ENCODE measurements at places on chromosomes 13 and 19. TPM values are rescaled to one million over a fixed set of nuclear protein-coding genes. Genes with fewer than 3 reads are reported as not detected.

- no peaks in the 10 kb centered on the region for H3K27me3 ChIP-seq
- H3K27ac ChIP-seq = no peak overlapping the region
- peaks cover 10% of the 10 kb centered on the region for H3K4me1 ChIP-seq
These were observed 519 bp downstream of the ZNF551 start for GRCh38 chr19:57682226-57682766.

GRCh38 chr19:33304371-33304759 lies 2.0 kb upstream of the CEBPA start:
- peaks cover 31% of the 10 kb centered on the region for H3K27me3 ChIP-seq
- H3K27ac ChIP-seq = no peak overlapping the region
- no peaks in the 10 kb centered on the region for H3K36me3 ChIP-seq
- H3K4me3 ChIP-seq = no peak overlapping the region
- no peak for DNase-seq

GRCh38 chr13:79724348-79725103 lies 243.6 kb downstream of the NDFIP2 start:
- H3K4me1 ChIP-seq = no peaks in the 10 kb centered on the region
- H3K27ac ChIP-seq = no peak overlapping the region
- DNase-seq = no peak

DNA sequence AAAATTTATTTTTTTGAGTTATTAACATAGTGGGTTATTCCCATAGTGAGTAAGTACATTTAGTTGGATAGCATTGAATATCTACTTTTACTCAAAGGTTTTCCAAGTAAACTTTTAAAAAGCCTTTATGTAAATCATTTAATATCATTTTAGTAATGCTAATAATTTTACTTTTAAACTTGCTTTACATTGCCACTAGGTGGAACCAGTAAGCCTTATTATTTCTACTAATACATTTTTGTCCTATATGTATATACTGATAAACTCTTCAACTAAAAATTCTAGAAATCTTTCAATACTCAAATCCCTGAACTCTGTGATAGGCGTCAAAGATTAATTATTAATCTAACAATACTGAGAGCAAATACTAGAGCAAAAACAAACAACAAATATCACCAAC lies 1709.2 kb upstream of the PCDH20 start:
- no peaks in the 10 kb centered on the region for H3K4me1 ChIP-seq
- no peaks in the 10 kb centered on the region for H3K27me3 ChIP-seq
- DNase-seq = peak; percentile 37
- no peaks in the 10 kb centered on the region for H3K36me3 ChIP-seq
- H3K27ac ChIP-seq = no peak overlapping the region

GRCh38 chr13:98350746-98351330 lies 173.8 kb upstream of the RNF113B start:
- H3K36me3 ChIP-seq = no peaks in the 10 kb centered on the region
- no peak overlapping the region for H3K4me3 ChIP-seq
- H3K27me3 ChIP-seq = no peaks in the 10 kb centered on the region
- H3K27ac ChIP-seq = no peak overlapping the region

DNA sequence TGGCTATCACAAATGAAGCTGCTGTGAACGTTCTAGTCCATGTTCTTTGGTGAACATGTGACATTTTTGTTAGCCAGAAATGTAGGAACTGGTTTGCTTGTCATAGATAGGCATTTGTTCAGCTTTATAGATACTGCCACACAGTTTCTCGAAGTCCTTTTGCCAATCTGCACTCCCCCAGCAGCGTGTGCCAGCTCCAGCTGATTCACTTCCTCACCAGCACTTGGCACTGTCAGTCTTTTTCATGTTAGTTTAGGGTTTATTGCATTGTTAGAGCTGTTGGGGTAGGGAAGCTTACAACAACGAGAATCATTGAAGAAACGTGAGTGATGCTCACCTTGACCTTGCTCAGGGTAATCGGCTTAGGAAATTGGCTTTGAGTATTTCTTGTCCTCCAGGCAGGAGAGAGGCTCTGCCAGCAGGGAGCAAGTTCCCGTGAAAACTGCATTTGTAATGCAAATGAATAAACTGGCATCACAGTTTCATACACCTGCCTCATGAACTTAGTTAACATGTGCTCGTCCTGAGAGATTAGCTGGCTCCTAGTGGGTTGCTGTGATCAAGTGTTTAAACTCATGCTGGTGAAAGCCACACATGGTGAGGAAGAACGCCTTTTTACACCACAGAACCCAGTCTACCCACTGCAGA lies 83.9 kb downstream of the ING1 start:
- peak; percentile 54 for DNase-seq
- no peaks in the 10 kb centered on the region for H3K36me3 ChIP-seq
- no peak overlapping the region for H3K4me3 ChIP-seq

GRCh38 chr13:53601113-53601512 lies 572.5 kb downstream of the OLFM4 start:
- H3K27me3 ChIP-seq = no peaks in the 10 kb centered on the region
- no peak for DNase-seq
- H3K36me3 ChIP-seq = no peaks in the 10 kb centered on the region
- H3K27ac ChIP-seq = no peak overlapping the region

GRCh38 chr13:36966404-36966803 lies 32.7 kb downstream of the ALG5 start:
- no peak overlapping the region for H3K4me3 ChIP-seq
- peaks cover 14% of the 10 kb centered on the region for H3K4me1 ChIP-seq
- H3K27me3 ChIP-seq = no peaks in the 10 kb centered on the region
- DNase-seq = no peak
- peak overlapping the region; percentile 88 for H3K27ac ChIP-seq
- peaks cover 38% of the 10 kb centered on the region for H3K36me3 ChIP-seq

GRCh38 chr13:99585609-99586008 lies 84.3 kb downstream of the TM9SF2 start:
- no peak overlapping the region for H3K4me3 ChIP-seq
- H3K27ac ChIP-seq = no peak overlapping the region
- H3K27me3 ChIP-seq = no peaks in the 10 kb centered on the region
- peaks cover 4% of the 10 kb centered on the region for H3K4me1 ChIP-seq

GRCh38 chr19:7507884-7508283 lies 8.0 kb upstream of the ZNF358 start:
- H3K27ac ChIP-seq = no peak overlapping the region
- DNase-seq = peak; percentile 93
- no peaks in the 10 kb centered on the region for H3K36me3 ChIP-seq
- no peaks in the 10 kb centered on the region for H3K27me3 ChIP-seq

- H3K27me3 ChIP-seq = no peaks in the 10 kb centered on the region
- H3K4me3 ChIP-seq = no peak overlapping the region
- H3K36me3 ChIP-seq = no peaks in the 10 kb centered on the region
- DNase-seq = no peak
- no peak overlapping the region for H3K27ac ChIP-seq
These were observed 15.3 kb downstream of the GATAD2A start for GRCh38 chr19:19420570-19421298.

GRCh38 chr13:71661921-71662320 lies 205.1 kb downstream of the DACH1 start:
- no peaks in the 10 kb centered on the region for H3K4me1 ChIP-seq
- H3K4me3 ChIP-seq = no peak overlapping the region
- no peak overlapping the region for H3K27ac ChIP-seq
- no peak for DNase-seq
- H3K36me3 ChIP-seq = no peaks in the 10 kb centered on the region
- H3K27me3 ChIP-seq = no peaks in the 10 kb centered on the region

DNA sequence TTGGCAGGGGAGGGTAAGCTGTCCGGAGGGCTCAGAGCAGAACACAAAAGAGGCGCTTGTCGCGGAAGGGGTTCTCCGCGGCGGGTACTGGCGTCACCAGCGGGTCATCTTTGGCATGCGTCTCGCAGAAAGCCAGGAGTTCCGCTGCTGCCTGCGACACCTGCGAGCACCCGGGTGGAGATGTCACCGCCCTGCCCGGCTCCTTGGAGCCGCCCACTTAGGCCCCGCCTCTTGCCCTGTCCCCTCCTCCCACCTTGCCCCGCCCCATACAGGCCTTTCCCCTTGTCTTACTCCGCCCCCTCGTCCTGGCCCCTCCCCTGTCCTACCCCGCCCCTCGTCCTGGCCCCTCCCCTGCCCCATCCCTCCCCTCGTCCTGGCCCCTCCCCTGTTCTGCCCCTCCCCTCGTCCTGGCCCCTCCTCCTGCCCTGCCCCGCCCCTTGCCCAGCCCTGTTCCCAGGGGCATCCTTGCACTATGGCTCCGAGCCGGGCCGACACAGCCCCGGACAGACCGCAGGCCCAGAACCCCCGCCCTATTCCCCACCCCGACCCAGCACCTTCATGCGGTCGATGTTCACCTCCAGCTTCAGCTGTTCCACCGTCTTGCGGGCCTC lies 1.9 kb downstream of the GNG8 start:
- H3K4me3 ChIP-seq = peak overlapping the region; percentile 78
- no peak overlapping the region for H3K27ac ChIP-seq
- peak; percentile 93 for DNase-seq
- H3K36me3 ChIP-seq = no peaks in the 10 kb centered on the region

- H3K27me3 ChIP-seq = no peaks in the 10 kb centered on the region
- H3K36me3 ChIP-seq = no peaks in the 10 kb centered on the region
- DNase-seq = no peak
- no peaks in the 10 kb centered on the region for H3K4me1 ChIP-seq
These were observed 254.8 kb downstream of the FGF9 start for GRCh38 chr13:21925720-21926119.

DNA sequence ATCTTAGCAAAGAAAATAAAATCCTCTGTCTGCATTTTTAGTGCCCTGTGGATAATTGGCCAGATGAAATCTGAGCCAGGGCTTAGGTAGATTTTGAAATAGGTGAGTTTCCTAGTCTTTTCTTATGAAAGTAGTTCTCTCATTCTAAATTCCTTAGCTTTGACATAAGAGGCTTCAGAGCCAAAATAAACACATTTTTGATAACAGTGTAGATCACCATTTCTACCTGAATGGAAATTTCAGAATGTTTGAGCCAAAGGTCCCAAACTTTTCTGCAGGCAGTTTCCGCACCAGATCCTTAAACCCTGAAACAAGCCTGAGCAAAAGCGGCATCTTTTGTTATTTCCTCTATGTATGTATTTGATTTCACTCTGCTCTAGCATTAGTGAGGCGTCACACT lies 551.2 kb downstream of the EFNB2 start:
- DNase-seq = no peak
- no peaks in the 10 kb centered on the region for H3K36me3 ChIP-seq
- H3K27me3 ChIP-seq = no peaks in the 10 kb centered on the region
- no peaks in the 10 kb centered on the region for H3K4me1 ChIP-seq

GRCh38 chr13:93750676-93751075 lies 524.1 kb downstream of the GPC6 start:
- H3K27ac ChIP-seq = no peak overlapping the region
- H3K4me3 ChIP-seq = no peak overlapping the region
- no peak for DNase-seq
- no peaks in the 10 kb centered on the region for H3K27me3 ChIP-seq
- H3K36me3 ChIP-seq = no peaks in the 10 kb centered on the region

GRCh38 chr13:25777509-25777908 lies 274.3 kb downstream of the SHISA2 start:
- DNase-seq = no peak
- H3K27ac ChIP-seq = no peak overlapping the region
- H3K36me3 ChIP-seq = no peaks in the 10 kb centered on the region
- no peaks in the 10 kb centered on the region for H3K27me3 ChIP-seq

- no peak overlapping the region for H3K27ac ChIP-seq
- H3K27me3 ChIP-seq = 0 out of 2 replicates have a peak, but pooled peaks cover 5% of the 10 kb centered on the region
- peak; percentile 88 for DNase-seq
These were observed 22.7 kb downstream of the HPN start for GRCh38 chr19:35063940-35064818.

DNA sequence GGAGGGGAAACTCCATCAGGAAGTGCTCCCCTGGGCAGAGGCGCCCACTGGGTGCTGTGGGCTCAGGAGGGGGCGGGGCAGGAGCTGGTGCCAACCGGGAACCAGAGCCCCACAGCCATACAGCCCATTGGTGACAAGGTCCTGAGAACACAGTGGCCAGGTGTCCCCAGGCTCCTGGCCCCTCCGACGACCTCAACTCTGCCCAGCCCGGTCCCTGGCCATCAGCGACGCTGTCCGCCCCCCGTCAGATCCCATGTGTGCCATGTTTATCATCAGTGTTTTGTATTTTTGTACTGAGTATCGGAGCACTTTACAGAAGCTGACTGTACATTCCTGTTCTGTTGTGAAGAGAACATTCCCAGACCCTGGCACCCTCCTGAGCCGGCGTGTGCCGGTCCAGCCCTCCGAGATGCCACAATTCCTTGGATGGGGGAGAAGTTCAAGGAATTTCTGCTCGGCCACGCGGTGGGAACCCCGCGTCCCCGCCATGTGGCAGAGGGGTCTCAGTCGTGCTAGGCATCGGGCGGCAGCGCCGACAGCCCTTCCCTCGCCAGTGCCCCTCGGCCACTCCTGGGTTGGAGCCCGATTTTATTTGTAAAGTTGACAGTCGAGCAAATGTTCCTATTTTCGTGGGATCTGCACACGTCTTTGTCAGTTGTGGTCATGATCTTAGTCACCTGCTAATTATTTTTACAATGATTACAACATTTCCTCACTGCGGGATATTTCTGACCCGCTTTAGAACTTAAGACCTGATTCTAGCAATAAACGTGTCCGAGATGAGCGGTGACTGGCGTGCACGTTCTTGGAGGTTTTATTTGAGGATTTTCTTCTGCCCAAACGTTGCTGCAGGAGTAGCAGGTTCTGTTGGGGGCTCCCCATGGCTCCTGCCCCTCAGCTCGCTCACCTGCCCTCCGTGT lies 16.9 kb downstream of the PEX11G start:
- no peak overlapping the region for H3K27ac ChIP-seq
- H3K4me3 ChIP-seq = no peak overlapping the region
- no peaks in the 10 kb centered on the region for H3K4me1 ChIP-seq

- H3K36me3 ChIP-seq = 0 out of 2 replicates have a peak, but pooled peaks cover 7% of the 10 kb centered on the region
- no peaks in the 10 kb centered on the region for H3K27me3 ChIP-seq
- no peaks in the 10 kb centered on the region for H3K4me1 ChIP-seq
- no peak overlapping the region for H3K27ac ChIP-seq
- DNase-seq = no peak
These were observed 27.4 kb downstream of the INSR start for GRCh38 chr19:7266832-7267231.

- no peak for DNase-seq
- H3K4me1 ChIP-seq = no peaks in the 10 kb centered on the region
- peaks cover 9% of the 10 kb centered on the region for H3K27me3 ChIP-seq
- no peak overlapping the region for H3K4me3 ChIP-seq
These were observed 6.5 kb upstream of the USF2 start for GRCh38 chr19:35262101-35262761.

- H3K27ac ChIP-seq = no peak overlapping the region
- peaks cover 11% of the 10 kb centered on the region for H3K4me1 ChIP-seq
- no peaks in the 10 kb centered on the region for H3K36me3 ChIP-seq
- H3K27me3 ChIP-seq = no peaks in the 10 kb centered on the region
These were observed 123.3 kb downstream of the VWA8 start for GRCh38 chr13:41837629-41838028.

LILRB4 gene
- not detected for total RNA-seq

CASP14 gene
- total RNA-seq = not detected

HCN2 gene
- 1.8 TPM for total RNA-seq

SYT3 gene
- not detected for total RNA-seq

CTXN1 gene
- 9.0 TPM for total RNA-seq

ZNF345 gene
- total RNA-seq = 5.7 TPM

SLC25A41 gene
- not detected for total RNA-seq

Data from GM23248 (cell line).